Activated T-helper 17 cell treated with anti-CD3 and anti-CD28 coated beads, Interleukin-2, amount 50 U/mL, for 72 hours (primary cell): ENCODE measurements at places on chromosomes 16 and 17.

DNA sequence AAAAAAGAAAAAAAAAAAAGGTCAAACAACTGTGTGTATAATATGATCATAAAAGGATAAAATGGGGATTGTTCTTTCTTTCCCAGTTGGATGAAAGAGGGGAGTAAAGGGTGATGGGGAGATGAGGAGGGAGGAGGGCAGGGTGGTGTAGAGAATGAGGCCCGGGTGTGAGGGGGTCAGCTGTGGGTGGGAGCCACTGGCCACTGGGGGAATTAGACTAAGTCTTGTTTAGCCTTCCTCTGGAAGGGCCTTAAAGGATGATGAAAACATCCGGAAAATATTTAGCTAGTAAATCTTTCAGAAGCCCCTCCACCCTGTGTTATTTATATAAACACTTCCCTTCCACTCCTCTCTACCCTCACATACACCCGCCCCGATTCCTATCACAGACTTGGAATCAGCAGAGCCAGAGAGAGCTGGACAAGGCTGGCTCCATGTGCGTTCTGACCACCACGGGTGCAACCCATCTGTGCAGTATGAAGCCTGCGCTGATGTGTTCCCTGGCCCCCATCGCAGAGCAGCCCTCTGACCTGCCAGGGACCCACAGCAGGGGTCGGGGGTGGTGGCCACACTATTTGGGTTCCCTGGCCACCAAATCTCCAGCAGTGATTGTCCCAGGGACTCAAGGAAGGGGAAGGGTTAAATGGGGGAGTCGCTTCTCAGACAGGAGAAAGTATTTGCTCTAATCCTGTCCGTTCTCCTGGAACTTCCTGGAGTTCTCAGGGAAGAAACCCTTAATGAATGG, 72.7 kb downstream of the GAS7 start:
- no peak for ATAC-seq

GRCh38 chr17:82160075-82160474, 52.6 kb downstream of the CCDC57 start:
- ATAC-seq, result no peak

DNA sequence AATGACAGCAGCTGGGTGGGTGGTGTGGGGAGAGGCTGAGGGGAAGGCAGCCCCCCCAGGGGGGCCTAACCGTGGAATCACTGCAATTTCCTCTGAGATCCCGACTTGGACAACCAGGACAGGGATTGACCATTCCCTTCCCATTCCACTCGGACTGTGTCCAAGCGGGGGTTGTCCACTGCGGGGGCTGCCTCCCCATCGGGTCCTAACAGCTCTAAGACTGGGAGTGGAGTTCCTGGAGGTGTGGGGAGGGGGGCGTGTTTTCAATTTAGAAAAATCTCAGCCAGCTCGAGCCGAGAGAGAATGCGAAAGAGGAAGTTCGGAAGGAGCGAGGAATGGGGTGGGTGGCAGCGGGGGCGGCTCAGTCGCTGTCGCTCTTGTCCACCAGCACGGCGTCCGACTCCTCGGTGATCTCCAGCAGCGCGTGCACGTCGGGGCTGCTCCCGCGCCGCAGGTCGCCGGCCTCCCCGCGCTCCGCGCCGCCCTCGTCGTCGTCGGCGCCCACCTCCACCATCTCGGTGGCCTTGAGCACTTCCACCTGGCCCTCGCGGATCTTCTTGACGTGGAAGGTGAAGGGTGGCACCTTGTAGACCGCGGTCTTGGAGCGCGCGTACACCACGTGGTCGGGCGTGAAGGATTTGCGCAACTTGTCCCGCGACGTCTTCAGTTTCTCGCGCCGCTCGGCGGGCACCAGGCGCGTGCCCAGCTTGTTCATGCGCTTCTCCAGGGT, 16.2 kb upstream of the STAT3 start:
- ATAC-seq, result no peak

- ATAC-seq, result peak; percentile 13
Measured at GRCh38 chr16:84548508-84548907, 44.0 kb upstream of the MEAK7 start.

- ATAC-seq, result no peak
Measured at GRCh38 chr17:343211-343610, 9.4 kb downstream of the RPH3AL start.

- ATAC-seq, result no peak
Measured at GRCh38 chr17:81528651-81529436, 667 bp downstream of the FSCN2 start.
